ENCODE measurements at places on chromosomes 4 and X.

DNA sequence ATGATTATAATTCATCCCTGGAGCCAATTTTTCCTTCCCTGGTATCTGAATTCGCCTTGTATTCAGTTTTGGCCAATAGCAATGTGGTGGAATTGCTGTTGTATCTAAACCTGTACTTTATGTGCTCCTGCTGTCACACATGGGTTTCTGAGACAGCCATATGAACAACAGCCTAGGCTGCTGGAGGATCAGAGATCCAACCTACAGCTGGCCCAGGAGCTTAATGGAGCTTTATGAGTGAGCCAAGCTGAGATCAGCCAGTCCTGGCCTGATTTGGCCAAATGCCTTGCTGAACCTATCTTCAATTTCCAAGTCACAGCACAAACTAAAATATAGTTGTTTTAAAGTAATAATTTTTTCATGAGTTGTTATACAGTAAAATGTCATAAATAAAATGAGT is 1071.5 kb downstream of the PCDH7 start:
- DNase-seq, result no peak

- no peak for DNase-seq
Measured at GRCh38 chr4:52869196-52869595, 7.1 kb downstream of the RASL11B start.

DNA sequence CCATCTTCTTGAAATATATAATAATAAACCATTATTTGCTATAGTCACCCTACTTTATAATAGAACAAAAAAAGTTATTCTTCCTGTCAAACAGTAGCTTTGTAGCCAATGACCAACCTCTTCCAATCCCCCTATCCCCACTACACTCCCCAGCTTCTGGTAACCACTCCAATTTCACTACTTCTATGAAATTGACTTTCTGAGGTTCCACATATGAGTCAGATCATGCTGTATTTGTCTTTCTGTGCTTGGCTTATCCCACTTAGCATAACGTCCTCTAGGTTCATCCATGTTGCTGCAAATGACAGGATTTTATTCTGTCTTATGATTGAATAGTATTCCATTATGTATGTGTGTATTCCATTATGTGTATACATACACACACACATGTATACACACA is 809.7 kb upstream of the NDST4 start:
- DNase-seq, result no peak

DNA sequence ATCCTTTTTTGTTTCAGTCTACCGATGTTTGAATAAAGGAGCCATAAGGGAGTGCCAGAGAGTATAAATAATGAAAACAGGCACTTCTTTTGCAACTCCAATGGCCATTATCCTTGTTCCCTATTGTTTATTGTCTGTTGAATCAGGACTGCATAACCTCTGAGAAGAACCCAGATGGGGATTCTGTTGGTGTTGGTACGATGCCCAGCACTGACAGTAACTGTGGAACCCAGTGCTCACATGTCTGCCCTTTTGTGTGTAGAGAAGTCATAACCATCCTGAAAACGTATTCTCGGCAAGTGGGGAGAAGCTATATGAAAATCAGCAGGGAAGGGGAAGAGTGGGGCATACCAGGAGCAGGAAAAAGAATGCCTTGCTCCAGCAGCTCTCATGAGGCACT is 195.1 kb upstream of the EDNRA start:
- DNase-seq, result no peak

- DNase-seq, result no peak
Measured at GRCh38 chrX:105618393-105619101, 203.8 kb upstream of the NRK start.

GRCh38 chrX:107599450-107599861 is 28.9 kb upstream of the PRPS1 start:
- no peak for DNase-seq

- DNase-seq, result no peak
Measured at GRCh38 chr4:27819246-27819645, 958.6 kb downstream of the STIM2 start.

GRCh38 chrX:100819534-100819836 is 706 bp upstream of the CSTF2 start:
- DNase-seq, result peak; percentile 2

Measured in activated CD8-positive, alpha-beta memory T cell treated with anti-CD3 and anti-CD28 coated beads for 1 hour (primary cell).